ENCODE measurements at places on chromosomes 11 and 22.

DNA sequence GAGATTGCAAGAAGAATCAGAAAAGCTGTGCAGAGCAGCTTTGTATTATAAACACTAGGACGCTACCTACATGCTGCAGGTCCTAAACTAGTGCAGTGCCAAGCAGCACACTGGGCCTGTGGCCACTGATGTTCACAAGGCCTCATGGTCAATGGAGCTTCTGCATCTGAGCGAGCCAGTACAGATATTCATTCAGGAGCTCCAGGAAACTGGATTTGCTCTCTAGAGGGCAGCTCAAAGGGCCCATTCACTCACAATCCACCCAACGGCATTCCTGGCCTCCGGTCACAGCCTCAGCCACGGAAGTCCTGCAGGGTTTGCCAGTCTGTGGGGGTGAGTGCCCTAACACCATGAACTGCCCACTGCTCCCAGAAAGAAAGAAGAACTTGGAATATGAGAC lies 5.8 kb upstream of the TBC1D10A start:
- DNase-seq = no peak

DNA sequence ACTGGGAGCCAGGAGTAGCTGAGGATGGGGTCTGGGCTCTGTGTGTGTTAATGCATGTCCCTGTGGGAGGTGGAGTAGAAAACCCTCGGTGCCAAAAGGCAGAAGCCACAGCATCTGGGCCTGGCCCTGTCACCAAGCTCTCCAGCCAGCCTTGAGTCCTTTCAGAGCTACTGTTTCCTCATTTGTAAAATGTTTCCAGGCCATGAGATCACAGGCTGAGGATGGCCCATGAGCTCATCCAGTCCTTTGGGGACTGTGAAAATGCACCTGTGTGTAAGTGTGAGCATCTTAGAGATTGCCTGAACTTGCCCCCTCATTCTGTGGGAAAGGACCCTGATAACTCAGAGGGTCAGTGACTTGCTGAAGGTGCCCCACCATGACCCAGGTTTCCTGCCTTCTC lies 9.1 kb downstream of the ANKK1 start:
- DNase-seq = no peak

DNA sequence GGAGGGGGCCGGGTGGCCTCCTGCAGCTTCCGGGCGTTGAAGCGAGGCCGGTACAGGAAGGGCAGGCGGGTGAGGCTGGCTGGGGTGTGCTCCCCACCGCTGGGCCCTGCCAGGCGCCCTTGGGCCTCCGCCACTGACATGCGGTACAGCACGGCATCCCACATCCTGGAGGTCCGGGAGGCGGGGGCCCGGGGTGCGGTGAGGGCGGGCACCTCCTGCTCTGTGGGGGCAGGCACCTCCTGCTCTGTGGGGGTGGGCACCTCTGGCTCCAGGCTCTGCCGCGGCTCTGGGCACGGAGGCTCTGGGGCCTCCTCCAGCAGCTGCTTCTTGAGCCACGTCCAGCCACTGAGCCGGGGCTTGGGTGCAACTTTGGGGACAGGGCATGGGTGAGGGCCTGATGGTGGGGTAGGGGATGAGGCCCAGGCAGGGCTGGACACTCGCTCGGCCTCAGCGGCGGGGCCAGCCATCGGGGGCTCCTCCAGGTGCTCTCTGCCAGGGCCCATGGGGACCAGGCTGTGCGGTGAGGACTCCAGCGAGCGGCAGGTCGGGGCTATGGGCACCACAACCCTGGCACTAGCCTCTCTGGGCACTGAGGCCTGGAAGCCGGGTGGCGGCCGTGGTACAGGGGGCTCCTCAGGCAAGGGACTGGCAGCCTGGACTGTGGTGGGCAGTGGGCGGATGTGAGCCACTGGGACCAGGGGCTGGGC lies 2.3 kb downstream of the PRR33 start:
- DNase-seq = no peak

GRCh38 chr11:78419327-78419726 lies 1.7 kb upstream of the GAB2 start:
- DNase-seq = peak; percentile 100

GRCh38 chr11:69864686-69865661 lies 45.8 kb upstream of the FGF3 start:
- DNase-seq = no peak

GRCh38 chr22:41288245-41288946 lies 2.4 kb upstream of the RANGAP1 start:
- DNase-seq = peak; percentile 67

DNA sequence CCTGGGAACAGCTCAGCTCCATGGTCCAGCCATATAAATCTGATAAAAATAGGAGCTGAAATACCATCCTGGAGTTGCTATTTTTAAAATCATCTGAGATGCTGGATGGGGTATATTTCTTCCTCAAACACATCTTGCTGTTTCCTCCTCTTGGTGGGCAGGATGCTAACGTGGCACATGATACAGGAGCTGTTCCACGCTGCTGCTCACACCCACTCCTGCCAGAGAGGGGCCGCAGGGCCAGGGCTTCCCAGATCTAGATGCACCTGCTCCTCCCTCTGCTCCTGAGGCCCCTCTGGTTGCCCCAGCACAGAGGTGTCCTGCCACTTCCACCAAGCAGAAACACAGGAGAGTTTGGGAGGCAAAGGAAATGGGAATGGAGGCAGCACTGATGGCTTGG lies 3.3 kb upstream of the ST3GAL4 start:
- no peak for DNase-seq

- peak; percentile 18 for DNase-seq
Observed at GRCh38 chr11:121754598-121754997, 301.8 kb upstream of the SORL1-AS1 start.

GRCh38 chr11:34928960-34929680 lies 12.7 kb downstream of the PDHX start:
- no peak for DNase-seq

DNA sequence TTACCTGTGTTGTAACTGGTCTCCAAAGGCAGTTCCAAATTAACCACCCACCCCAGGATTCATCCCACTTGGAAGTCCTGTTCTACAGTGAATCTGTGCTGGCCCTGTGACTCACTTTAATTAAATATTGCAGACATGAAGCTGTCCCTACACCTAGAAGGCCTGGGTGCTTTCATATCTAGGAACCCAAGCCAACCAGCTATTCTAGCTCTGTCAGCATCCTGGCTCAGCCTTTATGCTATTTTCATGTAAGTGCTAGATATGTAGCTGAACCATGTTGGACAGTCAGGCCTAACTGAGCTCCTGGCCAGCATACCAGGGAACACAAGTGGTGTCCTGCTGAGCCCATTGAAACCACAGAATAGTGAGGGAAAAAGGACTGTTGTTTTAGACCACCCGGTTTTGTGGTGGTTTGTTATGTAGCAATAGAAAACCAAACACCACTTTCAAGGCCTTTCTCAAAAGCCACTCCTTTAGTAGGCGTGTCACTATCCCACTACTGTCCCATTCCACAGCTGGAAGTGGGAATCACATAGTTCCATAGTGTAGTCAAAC lies 30.3 kb downstream of the CNTF start:
- no peak for DNase-seq

DNA sequence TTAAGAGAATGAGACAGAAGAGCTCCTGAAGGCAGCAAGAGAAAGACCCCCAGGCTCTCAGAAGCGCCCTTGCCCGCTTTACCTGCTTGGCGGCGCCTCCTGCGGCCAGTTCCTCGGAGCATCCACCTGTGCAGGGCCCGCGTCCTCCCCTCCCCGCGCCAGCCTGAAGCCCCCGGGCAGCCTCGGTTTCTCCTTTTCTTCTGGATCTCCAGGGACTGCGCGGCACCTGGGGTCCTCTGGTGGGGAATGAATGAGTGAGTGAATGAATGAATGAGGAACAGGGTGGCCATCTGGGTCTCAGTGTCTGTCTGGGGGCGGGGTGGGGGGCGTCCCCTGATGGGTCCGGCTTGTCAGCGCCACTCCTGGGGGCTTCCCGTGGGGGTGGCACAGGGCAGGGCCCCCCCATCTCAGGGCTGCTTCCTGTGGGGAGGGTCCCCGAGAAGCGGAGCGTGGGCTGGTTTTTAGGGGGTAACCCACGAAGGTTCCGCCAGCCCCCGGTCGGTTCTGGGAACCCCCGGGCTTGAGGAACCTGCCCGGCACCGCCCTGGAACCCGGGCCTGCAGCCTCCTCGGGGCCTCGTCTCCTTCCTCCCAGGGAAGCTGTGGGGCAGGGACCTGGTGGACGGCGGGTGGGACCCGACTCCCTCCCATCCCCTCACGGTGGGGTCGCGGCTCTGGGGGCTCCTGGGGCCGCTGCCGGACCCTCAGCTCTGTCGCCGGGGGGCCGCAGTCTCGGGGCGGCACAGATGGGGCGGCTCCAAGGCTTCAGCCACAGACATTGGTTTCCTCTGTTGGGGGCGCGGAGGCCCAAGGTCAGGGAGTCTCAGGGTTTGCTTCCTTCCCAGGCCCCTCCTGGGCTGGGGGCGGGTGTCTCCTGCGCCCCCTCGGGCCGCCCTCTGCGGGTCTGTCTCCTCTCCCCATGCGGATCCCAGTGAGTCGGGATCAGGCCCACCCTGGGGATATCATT lies 8.3 kb upstream of the KRTAP5-7 start:
- no peak for DNase-seq

GRCh38 chr11:2748061-2748813 lies 48.4 kb upstream of the KCNQ1OT1 start:
- DNase-seq = no peak

GRCh38 chr22:35721960-35722359 lies 4.3 kb downstream of the APOL5 start:
- DNase-seq = no peak

DNA sequence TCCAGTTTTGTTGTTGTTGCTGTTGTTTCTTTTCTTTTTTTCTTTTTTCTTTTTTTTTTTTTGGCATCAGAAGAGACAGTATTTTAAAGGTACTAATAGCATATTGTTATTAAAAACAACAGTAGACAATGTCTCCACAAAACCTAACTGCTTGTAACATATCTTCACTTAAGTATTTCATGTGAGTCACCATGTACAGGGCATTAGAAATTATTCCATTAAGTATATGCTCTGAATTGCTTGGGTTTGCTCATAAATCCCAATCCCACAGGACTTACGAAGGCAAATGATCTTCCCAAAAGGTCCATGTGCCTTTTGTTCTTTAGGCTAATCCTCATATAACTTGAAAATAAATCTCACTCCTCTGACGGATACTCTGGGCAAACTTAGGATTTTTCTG lies 35.9 kb downstream of the MAP6 start:
- no peak for DNase-seq

- DNase-seq = peak; percentile 11
Observed at GRCh38 chr22:41899992-41900651, 14.8 kb downstream of the SHISA8 start.

- peak; percentile 69 for DNase-seq
Observed at GRCh38 chr11:104581246-104581980, 316.8 kb downstream of the CASP12 start.

- no peak for DNase-seq
Observed at GRCh38 chr11:30893318-30893717, 307.2 kb upstream of the MPPED2 start.

GRCh38 chr22:29735416-29735815 lies 15.6 kb downstream of the CABP7 start:
- no peak for DNase-seq

- DNase-seq = no peak
Observed at GRCh38 chr11:2509481-2510001, 64.7 kb downstream of the KCNQ1 start.

All from fibroblast of mammary gland (primary cell).